ENCODE measurements at places on chromosomes 3 and 15.

GRCh38 chr3:122662505-122662904, 18.1 kb upstream of the PARP14 start:
- ATAC-seq: no peak

DNA sequence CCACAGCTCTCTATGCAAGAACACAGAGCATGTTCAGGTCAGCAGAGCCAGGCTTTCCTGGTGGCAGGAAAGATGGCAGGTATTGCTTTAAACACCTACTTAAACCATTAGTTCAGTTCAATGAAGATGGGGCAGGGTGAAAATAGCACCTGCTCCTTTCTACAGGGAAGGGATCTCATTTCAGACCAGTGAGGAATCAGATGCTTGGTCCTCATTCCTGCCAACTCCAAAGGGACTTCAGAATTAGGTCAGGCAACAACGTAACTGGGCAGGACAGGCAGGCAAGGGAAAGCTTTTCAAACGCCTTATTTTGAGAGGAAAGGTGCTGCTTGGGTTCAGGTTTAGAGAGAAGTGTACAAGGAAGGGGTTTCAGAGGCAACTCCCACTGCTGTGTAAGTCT, 12.6 kb upstream of the RPS17 start:
- ATAC-seq: no peak

- no peak for ATAC-seq
These were observed 54.1 kb upstream of the TMEM158 start for GRCh38 chr3:45280232-45280631.

GRCh38 chr15:40830884-40831283, 2.4 kb upstream of the PPP1R14D start:
- ATAC-seq: no peak

GRCh38 chr3:194370753-194371152, 1.2 kb upstream of the LRRC15 start:
- ATAC-seq: no peak

GRCh38 chr3:44355362-44356033, 16.9 kb downstream of the TCAIM start:
- peak; percentile 90 for ATAC-seq

DNA sequence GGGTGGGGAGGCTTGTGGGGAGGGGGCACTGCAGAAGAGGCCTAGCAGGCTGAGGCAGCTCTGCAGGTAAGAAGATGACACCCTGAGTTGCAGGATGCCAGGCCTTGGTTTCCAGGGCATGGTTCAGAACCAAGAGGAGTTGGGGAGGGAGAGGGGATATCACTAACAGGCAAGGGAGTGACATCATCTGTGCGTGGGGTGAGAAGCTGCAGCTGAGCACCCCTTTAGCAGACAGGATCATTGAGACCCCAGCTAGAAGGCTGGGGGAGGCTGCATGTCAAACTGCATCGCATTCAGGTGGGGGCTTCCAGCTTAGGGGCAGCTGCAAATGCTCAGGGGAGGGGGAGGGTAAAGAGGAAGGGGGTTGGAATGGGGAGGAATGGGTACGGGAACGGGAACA, 23.0 kb downstream of the CACNA2D2 start:
- no peak for ATAC-seq

- no peak for ATAC-seq
These were observed 257.0 kb upstream of the GOLGA6L4 start for GRCh38 chr15:83978588-83978987.

GRCh38 chr3:128585189-128585588, 65.4 kb downstream of the RPN1 start:
- no peak for ATAC-seq

DNA sequence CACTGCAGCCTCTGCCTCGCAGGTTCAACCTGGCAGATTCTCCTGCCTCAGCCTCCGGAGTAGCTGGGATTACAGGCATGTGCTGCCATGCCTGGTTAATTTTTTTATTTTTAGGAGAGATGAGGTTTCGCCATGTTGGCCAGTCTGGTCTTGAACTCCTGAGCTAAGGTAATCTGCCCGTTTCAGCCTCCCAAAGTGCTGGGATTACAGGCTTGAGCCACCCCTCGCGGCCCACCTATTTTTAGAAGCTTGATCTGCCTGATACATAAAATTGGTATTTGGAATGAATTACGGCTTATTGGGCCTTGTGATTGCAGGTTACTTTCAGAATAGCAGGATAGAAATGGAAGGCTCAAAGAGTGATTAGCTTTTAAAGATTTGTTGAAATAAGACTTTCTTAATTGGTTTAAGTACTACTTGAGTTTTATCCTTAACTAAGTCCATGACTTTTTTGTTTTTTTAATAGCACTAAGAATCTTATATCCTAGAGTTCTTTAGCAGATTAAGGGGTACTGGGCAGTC, 25.0 kb downstream of the GMPS start:
- no peak for ATAC-seq

DNA sequence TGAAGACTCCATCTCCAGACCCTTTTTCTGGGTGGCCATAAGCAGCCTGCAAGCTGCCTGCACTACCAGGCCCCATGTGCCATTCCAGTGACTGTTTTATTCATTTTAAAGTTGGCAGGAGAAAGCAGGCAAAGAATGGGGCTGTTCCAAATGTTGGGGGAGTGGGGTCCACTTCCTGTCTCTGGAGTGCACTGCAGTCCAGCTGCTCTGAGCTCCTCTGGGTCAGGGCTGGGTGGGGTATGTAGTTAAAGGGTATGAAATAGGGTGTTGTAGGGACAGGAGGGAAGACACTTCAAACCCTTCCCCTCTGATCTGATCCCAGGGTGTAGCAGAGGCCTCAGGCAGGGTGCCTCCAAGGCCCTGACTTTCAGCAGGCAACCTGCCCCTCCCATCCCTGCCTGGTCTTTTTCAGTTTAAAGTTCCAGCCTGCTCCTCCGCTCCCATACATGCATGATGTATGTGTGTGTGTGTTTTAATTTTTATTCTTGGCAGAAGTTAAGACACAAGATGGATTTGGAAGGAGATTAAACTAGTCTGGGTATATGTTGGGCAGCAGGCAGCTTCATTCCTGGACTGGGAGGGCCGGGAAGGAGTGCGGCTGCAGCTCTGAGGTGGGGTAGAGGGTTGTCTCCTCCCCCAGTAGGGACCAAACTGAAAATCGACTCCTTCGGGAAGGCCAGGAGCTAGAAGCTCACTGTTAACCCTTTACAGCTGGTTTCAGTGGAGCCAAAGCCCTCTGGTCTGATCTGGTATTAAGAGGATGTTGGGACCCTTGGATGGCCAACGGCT, 17.3 kb downstream of the BOC start:
- no peak for ATAC-seq

- peak; percentile 30 for ATAC-seq
These were observed 22.4 kb downstream of the CD86 start for GRCh38 chr3:122077293-122078234.

DNA sequence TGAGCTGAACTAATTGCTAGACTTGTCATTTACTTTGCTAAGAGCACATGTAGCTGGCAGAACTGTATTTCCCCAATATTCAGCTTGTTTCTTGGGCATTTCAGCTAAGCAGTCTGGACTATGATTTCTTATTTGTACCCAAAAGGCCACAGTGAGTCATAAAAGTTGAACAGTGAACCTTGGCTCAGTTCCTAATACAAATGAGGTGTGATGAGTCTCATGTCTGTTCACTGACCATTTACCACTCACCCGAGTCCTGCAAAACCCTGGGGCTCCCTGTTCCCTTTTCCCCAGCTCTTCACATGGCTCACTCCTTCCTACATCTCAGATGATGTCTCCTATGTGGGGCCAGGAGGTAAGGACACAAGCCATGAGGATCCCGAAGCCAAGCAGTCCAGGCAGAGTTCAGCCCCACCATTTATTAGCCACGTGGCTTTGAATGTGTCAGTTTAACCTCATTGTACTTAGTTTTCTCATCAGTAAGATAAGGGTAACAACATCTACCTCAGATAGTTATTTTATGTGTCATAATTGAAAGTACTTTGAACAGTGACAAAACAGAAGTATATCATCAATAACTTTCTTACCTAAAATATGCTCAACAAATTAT, 239.3 kb downstream of the IL5RA start:
- ATAC-seq: no peak

- no peak for ATAC-seq
These were observed 48.4 kb downstream of the EOMES start for GRCh38 chr3:27673701-27674100.

DNA sequence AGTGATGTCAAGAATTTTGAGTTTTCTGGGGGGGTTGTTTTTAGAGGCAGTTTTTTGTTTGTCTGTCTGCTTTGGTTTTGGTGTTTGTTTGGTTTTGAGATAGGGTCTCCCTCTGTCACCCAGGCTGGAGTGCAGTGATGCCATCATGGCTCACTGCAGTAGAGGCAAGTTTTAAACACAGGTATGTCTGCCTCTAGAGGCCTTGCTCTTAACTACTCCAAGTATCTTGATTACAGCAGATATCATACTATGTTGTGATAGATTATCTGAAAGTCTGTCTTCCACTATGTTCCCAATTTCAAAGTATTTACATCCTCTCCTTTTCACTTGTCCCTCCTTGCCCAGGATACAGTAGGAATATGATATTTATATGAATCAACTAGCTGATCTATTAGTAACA, 57.7 kb downstream of the ERC2 start:
- no peak for ATAC-seq

DNA sequence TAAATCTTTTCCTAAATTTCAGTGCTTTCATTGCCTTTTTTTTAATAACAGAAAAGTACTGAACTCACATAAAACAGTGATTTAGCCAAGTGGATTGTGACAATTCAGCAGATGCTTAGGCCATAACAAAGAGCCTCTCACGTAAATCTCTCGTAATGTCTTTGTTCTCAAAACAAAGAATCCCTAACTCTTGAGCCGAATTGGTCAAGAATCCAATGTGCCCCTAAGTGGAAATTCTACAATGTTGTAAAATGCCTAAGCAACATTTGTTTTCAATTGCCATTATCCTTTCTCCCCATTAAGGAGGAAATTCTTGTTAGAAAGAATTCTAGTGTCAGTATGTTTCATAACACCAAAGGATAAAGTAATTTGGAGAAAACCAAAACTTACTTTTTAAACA, 235.7 kb upstream of the THBS1 start:
- ATAC-seq: no peak

DNA sequence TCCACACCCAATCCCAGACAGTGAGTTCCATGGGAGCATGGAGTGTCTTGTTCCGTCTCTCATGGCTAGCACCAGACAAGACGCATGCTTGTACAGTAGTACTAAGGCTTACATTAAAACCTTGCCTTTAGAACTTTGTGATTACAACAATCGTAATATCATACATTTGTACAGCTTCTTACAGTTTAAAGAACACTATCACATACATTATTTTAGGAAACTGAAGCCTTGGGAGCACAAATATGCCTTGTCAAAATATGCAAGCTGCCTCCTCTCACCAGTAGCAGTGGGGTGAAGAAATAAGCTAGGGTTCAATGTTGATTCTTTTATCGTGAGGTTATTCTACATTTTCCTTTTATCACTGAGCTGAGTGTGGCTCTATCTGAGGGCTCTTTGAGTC, 36.8 kb downstream of the ADAMTSL3 start:
- ATAC-seq: no peak

Data from gastroesophageal sphincter (tissue), 4 donors.